BE2C (cell line): ENCODE measurements at places on chromosomes 7 and 10.

DNA sequence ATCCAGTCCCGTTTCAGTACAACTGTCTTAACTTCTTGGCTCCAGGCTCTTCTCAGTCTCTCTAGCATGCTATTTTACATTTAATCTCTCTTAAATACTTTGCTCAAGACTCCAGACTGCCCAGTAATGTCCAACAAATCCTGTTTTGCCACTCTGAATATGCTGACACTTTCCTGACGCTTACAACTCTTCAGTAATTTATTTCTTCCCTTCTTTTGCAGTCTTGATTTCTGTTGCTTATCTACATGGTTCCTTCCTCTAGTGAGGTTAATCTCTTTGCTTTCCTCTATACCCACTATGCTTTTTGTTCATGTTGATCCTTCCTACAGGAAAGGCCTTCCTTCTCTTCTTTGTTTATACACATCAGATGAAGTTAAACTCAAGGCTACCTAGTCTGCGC lies 23.7 kb downstream of the UMAD1 start:
- DNase-seq: no peak

- no peak for DNase-seq
Measured at GRCh38 chr10:69091143-69091651, 3.3 kb downstream of the SRGN start.

GRCh38 chr7:121313793-121314676 lies 14.8 kb upstream of the WNT16 start:
- DNase-seq: no peak

DNA sequence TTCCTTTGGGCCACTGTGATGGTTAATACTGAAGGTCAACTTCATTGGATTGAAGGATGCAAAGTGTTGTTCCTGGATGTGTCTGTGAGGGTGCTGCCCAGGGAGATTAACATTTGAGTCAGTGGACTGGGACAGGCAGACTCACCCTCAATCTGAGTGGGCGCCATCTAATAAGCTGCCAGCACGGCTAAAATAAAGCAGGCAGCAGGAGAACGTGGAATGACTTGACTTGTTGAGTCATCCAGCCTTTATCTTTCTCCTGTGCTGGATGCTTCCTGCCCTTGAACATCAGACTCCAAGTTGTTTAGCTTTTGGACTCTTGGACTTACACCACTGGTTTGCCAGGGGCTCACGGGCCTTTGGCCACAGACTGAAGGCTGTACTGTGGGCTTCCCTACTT lies 1046.9 kb downstream of the TYW1 start:
- DNase-seq: no peak

GRCh38 chr10:110813743-110814472 lies 57.8 kb upstream of the PDCD4 start:
- no peak for DNase-seq

DNA sequence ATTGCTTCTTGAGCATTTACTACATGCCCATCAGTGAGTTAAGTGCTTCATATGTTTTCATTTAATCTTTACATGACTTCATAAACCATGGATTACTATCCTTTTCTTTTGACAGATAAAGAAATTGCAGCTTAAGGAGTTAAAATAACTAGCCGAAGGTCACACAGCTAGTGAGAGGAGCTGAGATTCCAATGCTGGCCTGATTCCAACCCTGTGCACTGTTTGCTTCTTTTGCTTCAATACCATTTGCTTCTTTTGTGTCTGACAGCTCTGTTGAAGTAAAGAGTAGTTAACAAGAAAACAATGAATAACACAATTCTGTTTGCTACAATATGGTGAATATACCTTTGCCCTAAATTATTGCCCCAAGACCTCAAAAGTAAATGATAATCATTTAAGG lies 132.4 kb downstream of the GRM3 start:
- no peak for DNase-seq

DNA sequence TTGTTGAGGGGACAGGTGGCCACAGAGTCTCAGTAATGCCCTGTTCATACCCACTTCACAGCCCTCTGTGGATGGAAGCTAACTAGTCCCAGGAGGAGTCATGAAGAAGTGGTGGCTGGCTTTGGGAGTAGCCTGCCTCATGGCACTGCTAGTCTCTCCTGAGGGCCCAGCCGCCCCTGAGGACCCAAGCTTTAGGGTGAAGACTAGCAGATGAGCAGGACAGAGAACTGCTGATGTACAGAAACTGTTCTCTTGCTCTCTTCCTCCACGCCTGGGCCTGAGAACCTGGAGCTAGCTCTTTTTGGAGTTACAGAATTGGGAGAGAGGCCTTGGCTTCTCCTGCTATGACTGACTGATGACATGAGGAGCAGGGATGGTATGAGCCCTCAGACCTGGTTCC lies 99.2 kb downstream of the RAMP3 start:
- no peak for DNase-seq

GRCh38 chr10:79406683-79407422 lies 38.6 kb downstream of the ZCCHC24 start:
- peak; percentile 37 for DNase-seq

DNA sequence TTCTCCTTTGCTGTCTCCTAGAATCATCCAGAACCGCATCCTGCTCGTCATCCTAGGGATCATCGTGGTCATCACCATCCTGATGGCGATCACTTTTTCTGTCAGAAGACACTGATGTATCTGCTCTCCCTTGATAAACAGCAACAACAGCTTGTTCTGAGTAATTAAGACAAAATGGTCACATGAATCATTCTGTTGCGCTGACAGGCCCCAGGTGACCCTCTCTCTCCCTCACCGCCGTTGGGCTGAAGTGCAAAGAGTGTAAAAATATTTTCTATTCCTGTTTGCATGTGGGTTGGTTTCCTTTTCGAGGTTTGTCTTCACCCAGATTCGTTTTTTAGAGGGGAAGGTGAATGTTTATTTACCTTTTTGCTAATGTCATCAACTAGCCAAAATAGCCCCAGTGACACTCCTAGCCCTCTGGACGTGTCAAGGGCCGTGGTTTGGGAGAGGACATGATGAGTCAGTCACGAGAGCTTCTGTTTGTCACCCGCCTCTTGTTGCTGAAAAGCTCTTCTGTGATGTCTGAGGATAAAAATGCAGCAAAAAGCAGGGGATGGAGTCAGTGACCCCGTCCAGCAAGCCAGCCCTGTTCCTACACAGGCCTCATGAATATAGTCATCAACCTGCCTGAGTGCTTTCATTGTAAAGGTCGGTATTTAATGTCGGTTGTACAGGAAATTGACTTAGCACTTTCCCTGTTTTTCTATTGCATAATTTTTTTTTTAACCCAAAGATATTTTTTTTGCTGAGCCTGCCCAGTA lies 134.6 kb upstream of the TCF7L2 start:
- no peak for DNase-seq

- peak; percentile 48 for DNase-seq
Measured at GRCh38 chr7:12211711-12212485, 804 bp downstream of the TMEM106B start.

DNA sequence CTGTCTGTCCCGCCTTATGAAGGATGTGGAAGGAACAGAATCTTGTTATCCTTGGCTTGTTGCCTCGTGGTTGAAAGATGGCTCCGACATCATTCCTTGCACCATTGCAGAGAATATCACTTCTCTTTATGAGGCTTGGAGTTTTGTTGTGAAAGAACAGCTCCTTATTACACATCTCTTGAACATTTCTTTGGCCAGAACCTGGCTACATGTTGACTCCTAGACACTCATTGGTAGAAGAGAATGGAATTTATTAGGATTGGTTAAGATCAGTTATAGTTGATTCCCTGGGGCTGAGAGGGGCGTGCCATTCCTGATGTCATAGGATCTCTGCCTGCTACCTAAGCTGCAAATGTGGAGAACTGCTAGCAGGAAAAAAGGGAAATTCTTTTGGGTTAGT lies 180.5 kb upstream of the CTBP2 start:
- DNase-seq: no peak

GRCh38 chr7:1649751-1650326 lies 20.2 kb upstream of the ELFN1 start:
- no peak for DNase-seq

GRCh38 chr10:129253865-129254179 lies 213.2 kb upstream of the MGMT start:
- DNase-seq: no peak

DNA sequence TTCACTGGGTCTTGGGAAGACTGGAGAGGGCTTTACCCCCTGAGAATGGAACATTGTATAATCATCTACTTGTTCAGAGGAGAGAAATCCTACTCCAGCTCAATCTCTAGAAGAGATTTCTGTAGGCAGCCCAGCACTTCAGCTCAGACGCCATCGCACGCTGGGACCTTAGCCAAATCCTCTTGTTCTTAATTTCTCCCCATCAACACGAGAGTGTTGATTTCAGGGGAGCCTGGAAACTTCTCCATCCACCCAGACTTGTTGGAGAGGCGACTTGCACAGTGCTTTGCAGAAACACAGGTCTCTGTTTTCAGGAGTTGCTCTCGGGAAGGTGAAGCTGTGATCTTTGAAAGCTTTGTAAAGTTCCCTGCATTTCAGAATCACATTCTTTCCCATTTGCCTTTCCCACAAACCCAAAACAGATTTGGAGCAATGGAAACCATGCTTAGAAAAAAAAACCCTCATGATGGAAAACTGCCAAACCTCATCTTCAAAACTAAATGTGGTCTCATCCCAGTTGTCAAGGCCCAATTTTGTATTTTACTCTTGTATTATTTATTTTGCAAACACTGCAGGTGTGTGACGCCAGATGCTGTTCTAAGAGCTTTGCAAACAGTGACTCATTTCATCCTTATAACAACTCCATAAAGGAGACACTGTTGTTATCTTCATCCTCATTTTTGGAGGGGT lies 60.9 kb downstream of the CALML3 start:
- no peak for DNase-seq

DNA sequence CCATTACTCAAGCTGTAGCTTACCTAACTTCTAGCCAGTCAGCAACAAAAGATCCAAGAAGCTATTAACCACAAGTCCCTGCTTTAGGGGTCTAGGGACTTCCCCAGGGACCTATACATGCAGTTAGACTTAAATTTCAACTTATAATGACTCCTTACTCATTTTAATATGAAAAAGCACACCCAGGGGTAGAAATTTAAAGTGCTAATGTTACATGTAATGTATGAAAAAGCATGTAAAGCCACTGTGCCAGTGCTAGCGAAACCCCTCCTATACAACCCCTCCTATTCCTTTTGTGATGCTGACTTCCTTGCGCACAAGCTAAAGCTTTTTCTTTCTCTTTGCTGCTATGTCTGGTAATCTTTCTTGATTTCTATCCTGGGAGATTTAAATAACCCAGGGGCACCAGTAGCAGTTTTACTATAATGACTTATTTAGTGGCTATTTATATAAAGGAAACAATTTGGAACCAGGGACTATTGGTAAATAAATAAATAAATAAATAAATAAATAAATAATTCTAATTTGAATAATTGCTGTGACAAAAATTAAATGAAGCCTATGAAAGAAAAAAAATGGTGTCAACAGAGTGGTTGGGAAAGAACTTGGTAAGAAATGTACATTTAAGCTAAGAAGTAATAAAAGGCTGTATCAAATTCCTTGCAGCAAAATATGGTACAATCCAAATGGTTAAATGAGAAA lies 110.5 kb upstream of the MAGI2 start:
- no peak for DNase-seq

DNA sequence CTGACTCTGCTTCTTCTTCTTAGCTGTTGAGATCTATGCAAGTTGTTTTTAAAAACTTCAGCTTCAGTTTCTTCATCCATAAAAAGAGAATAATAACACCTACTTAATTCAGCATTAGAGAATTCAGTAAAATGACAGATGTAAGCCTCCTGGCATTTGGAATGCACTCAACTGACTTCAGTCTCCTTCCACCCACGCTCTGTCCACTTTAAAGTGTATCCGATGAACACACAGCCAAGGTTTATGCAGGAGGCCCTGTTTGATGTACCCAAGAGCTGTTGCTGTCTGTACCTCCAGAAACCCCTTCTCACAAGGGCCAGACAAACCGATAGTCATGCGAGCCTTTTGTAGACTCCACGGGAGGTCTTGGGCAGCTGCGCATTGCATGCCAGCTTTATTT lies 27.1 kb upstream of the SLC35B4 start:
- DNase-seq: no peak

- DNase-seq: no peak
Measured at GRCh38 chr7:151752037-151752436, 124.9 kb downstream of the PRKAG2 start.

GRCh38 chr7:34902182-34902581 lies 135.1 kb downstream of the DPY19L1 start:
- no peak for DNase-seq

GRCh38 chr7:116290740-116291139 lies 80.4 kb downstream of the TES start:
- no peak for DNase-seq

- DNase-seq: no peak
Measured at GRCh38 chr10:70678757-70679489, 6.6 kb downstream of the ADAMTS14 start.

DNA sequence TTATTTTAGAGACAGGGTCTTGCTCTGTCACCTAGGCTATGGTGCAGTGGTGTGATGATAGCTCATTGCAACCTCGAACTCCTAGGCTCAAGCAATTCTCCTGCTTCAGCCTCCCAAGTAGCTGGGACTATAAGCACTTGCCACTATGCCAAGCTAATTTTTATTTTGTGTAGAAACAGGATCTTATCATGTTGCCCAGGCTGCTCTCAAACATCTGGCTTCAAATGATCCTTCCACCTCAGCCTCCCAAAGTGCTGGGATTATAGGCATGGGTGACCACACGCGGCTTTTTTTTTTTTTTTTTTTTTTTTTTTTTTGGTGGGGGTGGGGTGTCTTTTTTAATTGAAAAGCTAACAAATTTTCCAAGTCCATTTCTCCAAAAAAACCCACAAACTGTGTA lies 18.4 kb downstream of the HPS6 start:
- DNase-seq: no peak

DNA sequence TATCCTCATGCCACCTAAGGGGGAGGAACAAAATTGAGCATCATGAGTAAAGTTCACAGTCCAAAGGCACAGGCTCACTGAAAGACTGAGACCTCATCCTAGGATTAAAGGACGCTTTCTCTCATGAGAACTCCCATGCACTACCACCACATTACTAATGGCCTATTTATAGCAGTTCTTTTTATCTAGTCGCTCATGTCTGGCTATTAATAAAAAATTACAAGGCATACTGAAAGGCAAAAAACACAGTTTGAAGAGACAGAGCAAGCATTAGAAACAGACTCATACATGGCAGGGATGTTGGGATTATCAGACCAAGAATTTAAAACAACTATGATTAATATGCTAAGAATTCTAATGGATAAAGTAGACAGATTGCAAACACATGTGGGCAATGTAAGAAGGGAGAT lies 46.0 kb upstream of the CDK13 start:
- DNase-seq: no peak

GRCh38 chr7:112214883-112215282 lies 8.4 kb downstream of the ZNF277 start:
- DNase-seq: no peak

DNA sequence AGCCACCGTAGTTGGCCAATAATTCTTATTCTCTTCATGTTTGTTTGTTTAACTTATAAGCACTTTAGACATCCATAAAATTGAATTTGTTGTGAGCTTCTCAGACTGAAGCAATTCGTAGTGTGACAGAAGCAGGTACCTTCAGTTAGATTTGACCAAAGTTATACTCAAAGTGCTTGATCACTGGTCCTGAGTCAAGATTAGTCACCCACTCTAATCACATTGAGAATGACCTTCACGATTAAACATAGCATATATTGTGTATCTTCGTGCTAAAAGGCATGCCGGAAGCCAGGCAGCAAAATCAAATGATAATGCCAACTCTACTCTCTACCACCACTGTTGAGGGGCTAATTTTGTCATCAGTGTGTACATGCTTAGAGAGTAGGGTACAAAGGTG lies 763.7 kb upstream of the MBL2 start:
- no peak for DNase-seq

- no peak for DNase-seq
Measured at GRCh38 chr7:11548532-11548931, 283.5 kb downstream of the THSD7A start.

- no peak for DNase-seq
Measured at GRCh38 chr7:41955893-41956675, 253.2 kb upstream of the INHBA start.
